Right lobe of liver (tissue), 6 donors: ENCODE measurements at places on chromosomes 5 and 9. TPM values are rescaled to one million over a fixed set of nuclear protein-coding genes. Genes with fewer than 3 reads are reported as not detected.

DNA sequence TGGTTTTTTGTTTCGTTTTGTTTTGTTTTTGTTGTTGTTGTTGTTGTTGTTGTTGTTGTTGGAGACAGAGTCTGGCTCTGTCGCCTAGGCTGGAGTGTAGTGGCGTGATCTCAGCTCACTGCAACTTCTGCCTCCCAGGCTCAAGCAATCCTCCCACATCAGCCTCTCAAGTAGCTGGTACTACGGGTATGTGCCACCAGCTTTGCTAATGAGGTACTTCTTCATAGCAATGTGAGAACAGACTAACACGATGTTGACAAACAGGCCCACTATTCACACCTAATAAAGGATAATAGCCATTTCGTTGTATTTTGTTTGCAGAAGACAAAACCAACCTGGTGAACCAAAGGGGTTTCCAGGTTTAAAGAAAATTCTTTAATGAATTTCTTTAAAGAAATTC lies 130.9 kb downstream of the DIRAS2 start:
- H3K36me3 ChIP-seq: no peaks in the 10 kb centered on the region
- no peak overlapping the region for H3K27ac ChIP-seq
- no peaks in the 10 kb centered on the region for H3K27me3 ChIP-seq

The BAAT gene
- total RNA-seq: 223 TPM

The CDX1 gene
- not detected for total RNA-seq

DNA sequence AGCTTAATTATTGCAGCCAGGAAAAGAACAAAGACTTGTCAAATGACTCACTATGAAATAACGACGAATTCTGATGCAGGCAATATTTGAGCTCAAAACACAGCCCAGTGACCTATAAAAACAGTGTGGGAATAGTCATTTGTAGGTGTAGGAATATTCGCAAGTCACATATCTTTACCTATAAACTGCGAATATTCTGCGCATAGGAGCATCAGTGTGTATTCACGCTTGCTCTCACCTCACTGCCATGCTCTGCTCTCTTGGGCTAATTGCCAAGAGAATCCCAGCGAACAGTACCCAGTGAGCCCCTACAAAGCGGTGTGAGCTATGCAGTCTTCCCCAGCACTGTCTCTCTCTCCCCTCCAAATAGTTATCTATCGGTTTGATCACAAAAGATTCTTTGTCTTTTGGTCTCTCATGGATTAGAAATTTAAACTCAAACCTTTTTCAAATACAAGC lies 74.2 kb downstream of the ST8SIA4 start:
- H3K27me3 ChIP-seq: no peaks in the 10 kb centered on the region
- no peak overlapping the region for H3K4me3 ChIP-seq
- H3K36me3 ChIP-seq: no peaks in the 10 kb centered on the region
- H3K27ac ChIP-seq: no peak overlapping the region
- H3K4me1 ChIP-seq: no peaks in the 10 kb centered on the region
- DNase-seq: no peak

- H3K36me3 ChIP-seq: no peaks in the 10 kb centered on the region
- H3K4me1 ChIP-seq: no peaks in the 10 kb centered on the region
- DNase-seq: no peak
- H3K4me3 ChIP-seq: no peak overlapping the region
- no peak overlapping the region for H3K27ac ChIP-seq
Measured at GRCh38 chr5:35095366-35095765, 47.6 kb upstream of the AGXT2 start.

The ITGA2 gene
- total RNA-seq: 0.43 TPM

The ARL14EPL gene
- total RNA-seq: not detected

DNA sequence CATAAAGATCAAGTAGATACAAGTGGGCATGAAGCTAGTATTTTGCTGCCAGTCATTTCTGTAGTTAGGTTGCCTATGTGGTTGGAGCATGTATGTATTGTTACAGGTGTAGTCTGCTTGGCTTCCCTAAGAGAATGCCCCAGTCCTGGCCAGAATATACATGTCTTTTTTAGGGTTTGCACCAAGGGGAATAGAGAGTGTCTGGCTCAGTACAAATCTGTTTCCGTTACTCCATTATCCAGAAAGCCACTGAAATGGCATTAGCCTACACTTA lies 23.2 kb downstream of the TGFBR1 start:
- H3K27me3 ChIP-seq: no peaks in the 10 kb centered on the region
- H3K36me3 ChIP-seq: no peaks in the 10 kb centered on the region
- no peaks in the 10 kb centered on the region for H3K4me1 ChIP-seq
- DNase-seq: no peak
- no peak overlapping the region for H3K4me3 ChIP-seq

- no peaks in the 10 kb centered on the region for H3K36me3 ChIP-seq
- no peaks in the 10 kb centered on the region for H3K4me1 ChIP-seq
- H3K4me3 ChIP-seq: peak within 1 kb of the TSS; percentile 74
- peak within 1 kb of the TSS; percentile 61 for H3K27ac ChIP-seq
- peaks cover 7% of the 10 kb centered on the region for H3K27me3 ChIP-seq
Measured at GRCh38 chr9:21994556-21995005, at the start of gene CDKN2B-AS1. Gene CDKN2B-AS1 (plus strand): TSS chr9:21994791.

DNA sequence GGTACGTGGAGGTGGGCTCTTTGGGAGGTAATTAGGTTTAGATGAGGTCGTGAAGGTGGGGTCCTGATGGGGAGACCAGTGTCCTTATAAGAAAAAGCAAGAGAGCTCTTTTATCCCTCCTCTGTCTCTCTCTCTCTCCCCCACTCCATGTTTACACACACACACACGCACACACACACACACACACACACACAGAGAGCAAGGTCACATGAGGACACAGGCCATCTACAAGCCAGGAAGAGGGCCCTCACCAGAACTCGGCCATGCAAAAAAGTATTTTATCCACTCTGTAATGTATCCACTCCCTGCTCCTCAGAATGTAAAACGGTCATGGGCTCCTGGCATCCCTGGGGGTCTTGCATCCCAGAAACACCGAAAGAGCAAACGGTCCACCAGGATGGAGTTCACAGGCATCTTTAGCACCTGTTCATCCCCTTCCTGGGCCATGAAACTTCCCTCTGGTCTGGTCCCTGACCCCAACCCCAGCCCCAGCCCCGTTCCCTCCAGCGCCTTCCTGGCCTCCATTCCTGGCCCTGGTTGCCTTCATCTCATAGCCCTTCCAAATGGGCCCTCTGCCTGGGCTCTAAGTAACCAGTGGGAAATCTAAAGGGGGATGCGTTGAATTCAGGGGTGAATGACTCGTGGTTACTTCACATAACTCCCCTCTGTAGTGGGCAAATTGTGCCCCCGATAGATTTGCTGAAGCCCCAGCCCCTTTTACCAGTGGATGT lies 88.8 kb downstream of the NSUN2 start:
- H3K4me3 ChIP-seq: no peak overlapping the region
- no peak for DNase-seq
- H3K27ac ChIP-seq: no peak overlapping the region
- no peaks in the 10 kb centered on the region for H3K4me1 ChIP-seq
- H3K27me3 ChIP-seq: no peaks in the 10 kb centered on the region

DNA sequence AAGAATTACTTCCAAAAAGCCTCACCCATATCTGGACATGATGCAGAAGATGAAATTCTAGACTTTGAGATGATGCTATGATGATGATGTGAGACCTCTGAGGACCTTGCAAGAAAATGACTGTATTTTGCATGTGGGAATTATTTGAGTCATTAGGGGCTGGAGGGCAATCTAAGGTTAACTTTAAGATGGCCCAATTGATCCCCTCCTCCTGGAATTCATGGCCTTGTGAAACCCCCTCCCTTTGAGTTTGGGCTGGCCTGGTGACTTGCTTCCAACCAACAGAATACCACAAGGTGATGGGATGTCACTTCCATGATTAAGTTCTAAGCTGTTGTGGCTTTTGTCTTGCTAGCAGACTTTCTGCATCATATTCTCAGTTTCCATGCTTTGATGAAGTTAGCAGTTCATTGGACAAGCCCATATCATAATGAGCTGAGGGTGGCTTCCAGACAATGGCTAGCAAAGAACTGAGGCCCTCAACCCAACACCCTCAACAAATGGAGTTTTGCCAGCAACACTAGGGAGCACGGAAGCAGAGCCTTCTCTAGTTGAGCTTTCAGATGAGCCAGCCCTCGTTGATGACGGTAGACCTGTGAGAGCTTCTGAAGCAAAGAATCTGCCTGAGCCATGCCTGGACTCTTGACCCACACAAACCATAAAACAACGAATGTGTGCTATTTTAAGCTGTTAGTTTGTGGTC lies 7.4 kb upstream of the AMACR start:
- no peaks in the 10 kb centered on the region for H3K27me3 ChIP-seq
- no peaks in the 10 kb centered on the region for H3K36me3 ChIP-seq
- no peak overlapping the region for H3K4me3 ChIP-seq
- H3K4me1 ChIP-seq: no peaks in the 10 kb centered on the region

DNA sequence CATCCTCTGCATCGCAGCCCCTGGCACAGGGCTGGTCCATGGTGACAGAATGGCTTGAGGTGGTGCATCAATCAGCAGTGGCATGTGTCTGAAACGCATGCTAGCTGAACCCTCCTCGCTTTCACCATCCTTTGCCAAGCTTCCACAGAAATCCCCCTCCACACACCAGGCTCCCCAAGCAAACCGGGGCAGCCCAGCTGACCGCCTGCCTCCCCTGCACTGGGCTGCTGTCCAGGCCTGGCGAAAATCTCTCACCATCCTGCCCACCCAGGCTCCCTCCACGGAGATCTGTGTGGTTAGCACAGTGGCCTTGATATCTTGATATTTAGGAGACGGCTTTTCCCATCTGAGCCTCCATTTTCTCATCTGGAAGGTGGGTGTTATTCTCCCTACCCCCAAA lies 905 bp upstream of the HRH2 start:
- H3K27me3 ChIP-seq: no peaks in the 10 kb centered on the region
- H3K4me1 ChIP-seq: no peaks in the 10 kb centered on the region
- no peaks in the 10 kb centered on the region for H3K36me3 ChIP-seq
- DNase-seq: no peak
- no peak overlapping the region for H3K27ac ChIP-seq
- no peak overlapping the region for H3K4me3 ChIP-seq

GRCh38 chr5:146758938-146759337 lies 119.6 kb downstream of the PPP2R2B start:
- no peak overlapping the region for H3K4me3 ChIP-seq
- H3K36me3 ChIP-seq: no peaks in the 10 kb centered on the region
- DNase-seq: no peak
- H3K4me1 ChIP-seq: no peaks in the 10 kb centered on the region

The KCNV2 gene
- not detected for total RNA-seq

The GOLM1 gene
- 17.1 TPM for total RNA-seq
